ENCODE measurements at places on chromosomes 5 and 9. TPM values are rescaled to one million over a fixed set of nuclear protein-coding genes. Genes with fewer than 3 reads are reported as not detected.

Gene PIP5K1B
- total RNA-seq = 7.8 TPM

Gene TRIM32
- 21.6 TPM for total RNA-seq

Gene PCDHB13
- total RNA-seq = 29.7 TPM

Gene C5
- 12.2 TPM for total RNA-seq

Gene THBS4
- 3.4 TPM for total RNA-seq

Gene LCN2
- not detected for total RNA-seq

Gene FAM221B
- total RNA-seq = not detected

Gene SIT1
- not detected for total RNA-seq

Gene GBA2
- total RNA-seq = 92.0 TPM

Gene CCL21
- total RNA-seq = not detected

Gene ZNF483
- total RNA-seq = 45.7 TPM

Gene GPR151
- total RNA-seq = under 0.01 TPM

Gene PCAT7
- not detected for total RNA-seq

Gene SLC6A3
- not detected for total RNA-seq

Gene SLC22A4
- 1.6 TPM for total RNA-seq

Gene OBP2B
- not detected for total RNA-seq

Gene CTSV
- total RNA-seq = 0.94 TPM

Gene C9orf50
- not detected for total RNA-seq

Gene PAX5
- total RNA-seq = not detected

Gene MYMK
- not detected for total RNA-seq

Gene TEX48
- not detected for total RNA-seq

Gene BTNL3
- total RNA-seq = not detected

Gene CDHR2
- total RNA-seq = 0.63 TPM

Gene TOR1B
- total RNA-seq = 40.4 TPM

Gene MPDZ
- total RNA-seq = 70.4 TPM

Gene MEIKIN
- not detected for total RNA-seq

Gene PCSK5
- 17.5 TPM for total RNA-seq

Gene ITK
- not detected for total RNA-seq

Gene PARP8
- total RNA-seq = 61.3 TPM

Gene MARCOL
- not detected for total RNA-seq

Gene TMEM215
- 0.31 TPM for total RNA-seq

Gene PCDHGC4
- 91.7 TPM for total RNA-seq

Gene BARHL1
- not detected for total RNA-seq
